Progenitor cell of endocrine pancreas (in vitro differentiated cells): ENCODE measurements at places on chromosomes 5 and 9.

DNA sequence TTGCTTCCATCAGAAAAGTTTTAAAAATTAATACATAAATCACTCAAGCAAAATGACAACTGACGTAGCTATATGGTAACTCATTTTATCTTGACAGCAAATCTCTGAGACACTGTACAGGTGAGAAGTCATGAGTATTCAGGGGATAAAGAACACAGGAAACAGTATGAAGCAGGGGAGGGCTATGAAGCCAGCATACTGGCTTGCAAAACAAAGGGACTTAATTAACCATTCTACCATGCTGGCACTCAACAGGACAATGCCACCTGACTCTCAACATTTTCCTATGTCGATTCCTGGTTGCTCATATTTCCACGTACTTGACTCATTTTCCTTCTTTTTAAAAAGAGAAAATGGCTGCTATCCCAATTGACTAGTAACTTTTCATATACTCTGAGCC, 151.4 kb upstream of the RETREG1 start:
- DNase-seq = no peak

GRCh38 chr5:14267991-14268708, 125.0 kb downstream of the TRIO start:
- DNase-seq = no peak

DNA sequence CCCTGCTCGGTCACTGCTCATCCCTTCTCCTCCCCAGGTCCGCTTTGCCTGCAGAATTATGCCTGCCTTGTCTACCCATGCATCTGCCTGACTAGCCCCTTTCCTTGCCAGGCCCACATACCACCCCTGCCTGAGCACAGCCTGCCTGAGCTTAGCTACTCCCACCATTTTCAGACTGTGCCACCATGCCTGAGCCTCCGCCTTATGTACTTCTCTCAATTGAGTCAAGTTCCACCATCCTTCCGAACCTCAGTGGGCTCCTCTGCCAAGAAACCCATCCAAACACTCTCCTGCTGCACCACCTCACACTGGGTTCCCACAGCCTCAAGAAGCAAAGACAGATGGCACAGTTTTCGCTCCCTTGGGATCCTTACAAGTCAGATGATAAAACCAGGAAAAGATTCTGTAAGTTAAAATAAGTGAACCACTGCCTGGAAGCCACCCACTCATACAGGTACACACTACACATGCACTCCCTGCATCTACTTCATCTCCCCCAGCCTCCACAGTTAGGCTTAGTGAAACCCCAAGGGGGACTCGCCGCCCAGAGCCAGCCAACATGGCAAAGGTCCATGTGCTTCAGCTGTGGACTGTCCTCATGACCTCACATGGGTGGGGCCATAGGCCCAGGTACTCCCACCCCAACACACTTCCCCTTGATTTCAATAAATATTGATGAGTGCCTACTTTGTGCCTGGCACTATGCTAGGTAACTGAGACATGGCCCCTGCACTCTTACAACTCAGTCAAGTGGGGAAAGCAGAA, 23.1 kb downstream of the P4HA2 start:
- DNase-seq = no peak

DNA sequence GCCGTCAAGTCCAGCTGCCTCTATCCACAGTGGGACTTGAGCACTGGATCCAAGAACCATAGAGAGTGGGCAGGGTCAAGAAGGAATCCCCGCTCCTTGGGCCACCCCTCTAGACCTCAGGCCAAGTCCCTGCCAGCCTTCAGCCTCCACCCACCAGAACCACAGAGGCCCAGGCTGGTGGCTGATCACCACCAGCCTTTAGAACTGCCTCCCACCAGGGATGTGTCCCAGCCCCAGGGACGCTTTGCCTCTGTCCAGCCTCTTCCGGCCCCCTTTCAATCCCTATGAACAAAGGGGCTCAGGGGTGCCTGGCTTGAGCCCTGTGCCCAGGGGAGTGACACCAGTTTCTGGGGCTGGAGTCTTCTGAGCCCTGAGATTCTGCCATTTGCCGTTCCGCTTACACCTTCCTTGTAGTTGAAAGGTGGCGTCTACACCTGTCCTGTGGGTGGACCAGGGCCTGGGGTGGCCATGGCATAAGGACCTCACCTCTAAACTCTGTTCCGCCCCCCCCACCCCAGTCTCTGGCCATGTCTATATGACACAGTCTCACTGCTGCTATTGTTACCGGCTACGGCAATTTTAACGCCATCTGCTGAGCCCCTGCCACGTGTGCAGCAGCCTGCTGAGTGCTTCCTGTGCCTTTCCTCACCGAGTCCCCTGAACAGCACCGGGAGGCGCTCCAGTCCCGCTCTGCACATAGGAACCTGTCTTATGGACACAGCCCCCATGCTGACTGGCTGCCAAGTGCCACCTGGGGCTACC, 35.7 kb upstream of the ORM1 start:
- DNase-seq = no peak

DNA sequence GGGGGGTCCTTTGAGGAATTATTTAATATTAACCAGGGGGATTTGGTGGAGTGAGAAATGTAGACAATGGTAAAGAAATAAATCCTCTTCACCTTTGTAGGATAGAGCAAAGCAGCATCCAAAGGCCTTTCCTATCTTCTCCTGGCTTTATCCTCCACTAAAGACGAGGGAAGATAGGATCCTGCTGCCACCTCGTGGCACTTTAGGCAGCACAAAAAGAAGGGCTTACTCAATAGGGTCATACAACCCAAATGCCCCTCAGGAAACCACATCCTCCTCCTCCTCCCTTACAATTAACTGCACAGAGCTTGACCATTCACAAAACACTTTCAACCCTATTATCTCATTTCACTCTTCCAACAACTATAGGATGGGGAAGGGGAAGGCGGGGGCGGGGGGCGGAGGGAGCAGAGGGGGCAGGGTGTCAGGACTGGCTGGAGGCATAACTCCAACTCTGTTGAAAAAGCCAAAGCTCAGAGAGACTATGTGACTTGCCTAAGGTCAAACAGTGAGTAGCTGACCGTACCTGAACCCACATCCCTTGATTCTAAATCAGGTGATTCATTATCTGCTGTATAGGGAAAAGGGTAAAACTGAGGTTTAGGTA, 45.4 kb upstream of the MYOT start:
- DNase-seq = peak; percentile 14

GRCh38 chr5:179120421-179120861, 60.3 kb downstream of the ZNF354C start:
- DNase-seq = no peak

- DNase-seq = no peak
These were observed 734 bp downstream of the KIF27 start for GRCh38 chr9:83920469-83920926.

DNA sequence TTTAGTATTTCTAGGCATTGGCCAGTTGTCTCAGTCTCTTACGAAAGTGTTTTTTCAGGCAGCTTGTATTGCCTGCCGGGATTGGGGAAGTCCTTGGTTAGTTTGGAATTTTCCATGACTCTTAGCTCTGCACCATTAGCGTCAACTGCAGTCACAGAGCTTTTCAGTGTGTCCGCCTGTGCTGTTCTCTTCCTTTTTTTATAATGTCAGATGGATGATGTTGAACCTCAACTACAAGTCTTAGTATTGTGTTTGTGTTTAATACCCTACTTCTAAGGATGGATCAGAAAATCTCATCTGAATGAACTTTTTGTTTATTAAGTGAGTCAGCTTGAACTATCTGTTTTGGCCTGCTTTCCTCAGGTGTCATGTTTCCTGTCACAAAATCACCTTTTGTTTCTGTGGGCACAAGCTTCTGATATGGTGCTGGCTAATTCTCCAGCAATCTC, 33.1 kb downstream of the ATP6V0E1 start:
- DNase-seq = no peak
